ENCODE measurements at places on chromosomes 3 and 15.

GRCh38 chr15:65346856-65347598 is 30.8 kb downstream of the IGDCC3 start:
- DNase-seq, result no peak

GRCh38 chr3:162171970-162172369 is 675.4 kb downstream of the OTOL1 start:
- DNase-seq, result no peak

- DNase-seq, result no peak
Observed at GRCh38 chr3:137165117-137165806, 207.5 kb downstream of the IL20RB start.

DNA sequence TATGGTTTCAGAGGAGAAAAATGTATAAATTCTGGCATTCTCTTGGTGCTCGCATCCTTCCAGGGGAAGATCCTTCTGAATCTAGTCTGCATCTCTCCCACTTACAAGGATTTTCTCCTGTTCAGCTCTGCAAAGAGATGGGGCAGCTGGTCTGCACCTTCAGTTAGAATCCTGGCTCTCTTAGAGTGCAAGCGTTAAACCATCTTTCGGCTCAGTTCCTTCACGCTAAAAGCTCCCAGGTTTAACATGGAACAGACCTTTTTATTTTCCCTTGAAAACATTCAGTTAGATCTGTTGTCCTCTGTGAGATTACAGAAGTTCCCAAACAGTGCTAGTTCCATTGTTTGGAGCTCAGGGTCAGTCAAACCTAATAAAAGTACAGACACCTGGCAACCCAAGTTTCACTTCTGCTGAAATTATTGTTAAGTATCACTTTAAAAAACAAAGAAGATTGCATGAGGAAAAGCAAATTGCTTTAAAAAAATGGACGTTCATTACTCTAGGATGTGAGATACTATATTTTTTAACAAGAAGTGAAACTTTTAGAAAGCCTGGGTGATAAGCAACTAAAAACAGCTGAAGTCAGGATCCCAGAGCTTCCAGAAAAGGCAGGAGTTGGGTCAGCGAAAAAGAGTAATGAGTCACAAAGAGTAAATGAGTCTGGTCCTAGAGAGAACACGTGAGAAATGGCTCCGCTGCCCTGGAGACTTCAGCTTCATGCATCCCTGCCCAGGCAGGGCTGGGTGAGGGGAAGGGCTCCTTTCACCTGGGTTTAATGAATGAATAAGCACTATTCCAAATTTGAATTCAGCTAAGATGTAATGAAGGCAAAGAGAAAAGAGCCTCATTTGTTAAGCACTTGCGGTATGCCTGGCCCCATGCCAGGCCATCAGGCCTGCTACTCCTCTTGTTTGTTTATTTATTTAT is 63.3 kb downstream of the ABTB1 start:
- peak; percentile 40 for DNase-seq

DNA sequence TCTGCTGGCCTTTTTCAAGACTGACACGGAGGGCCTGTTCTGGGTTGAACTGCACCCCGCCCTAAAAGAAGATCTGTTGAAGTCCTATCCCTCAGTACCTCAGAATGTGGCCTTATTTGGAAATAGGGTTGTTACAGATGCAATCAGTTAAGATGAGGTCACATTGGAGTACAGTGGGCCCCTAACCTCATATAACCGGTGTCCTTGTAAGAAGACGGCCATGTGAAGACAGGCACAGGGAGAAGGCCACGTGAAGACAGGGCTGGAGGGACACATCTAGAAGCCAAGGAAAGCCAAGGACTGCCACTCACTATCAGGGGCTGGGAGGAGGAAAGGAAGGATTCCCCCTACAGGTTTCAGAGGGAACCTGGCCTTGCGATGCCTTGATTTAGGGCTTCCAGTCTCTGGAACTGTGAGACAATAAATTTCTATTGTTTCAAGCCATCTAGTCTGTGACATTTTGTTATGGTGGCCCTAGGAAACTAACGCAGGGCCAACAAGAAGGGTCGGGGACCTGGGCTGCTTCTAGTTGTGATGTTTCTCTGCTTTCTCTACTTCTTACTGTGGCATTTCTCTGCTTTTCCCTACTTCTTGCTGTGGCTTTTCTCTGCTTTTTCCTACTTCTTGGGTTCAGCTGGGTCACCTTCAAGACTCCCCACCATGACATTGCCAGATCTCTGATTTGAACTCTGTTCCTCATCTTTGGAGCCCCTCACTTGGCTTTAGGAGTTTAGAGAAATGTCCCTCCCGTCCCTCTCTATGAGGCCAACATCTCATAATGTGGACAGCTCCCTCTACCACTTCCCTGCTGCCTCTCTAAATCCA is 4.8 kb upstream of the CCDC174 start:
- no peak for DNase-seq

DNA sequence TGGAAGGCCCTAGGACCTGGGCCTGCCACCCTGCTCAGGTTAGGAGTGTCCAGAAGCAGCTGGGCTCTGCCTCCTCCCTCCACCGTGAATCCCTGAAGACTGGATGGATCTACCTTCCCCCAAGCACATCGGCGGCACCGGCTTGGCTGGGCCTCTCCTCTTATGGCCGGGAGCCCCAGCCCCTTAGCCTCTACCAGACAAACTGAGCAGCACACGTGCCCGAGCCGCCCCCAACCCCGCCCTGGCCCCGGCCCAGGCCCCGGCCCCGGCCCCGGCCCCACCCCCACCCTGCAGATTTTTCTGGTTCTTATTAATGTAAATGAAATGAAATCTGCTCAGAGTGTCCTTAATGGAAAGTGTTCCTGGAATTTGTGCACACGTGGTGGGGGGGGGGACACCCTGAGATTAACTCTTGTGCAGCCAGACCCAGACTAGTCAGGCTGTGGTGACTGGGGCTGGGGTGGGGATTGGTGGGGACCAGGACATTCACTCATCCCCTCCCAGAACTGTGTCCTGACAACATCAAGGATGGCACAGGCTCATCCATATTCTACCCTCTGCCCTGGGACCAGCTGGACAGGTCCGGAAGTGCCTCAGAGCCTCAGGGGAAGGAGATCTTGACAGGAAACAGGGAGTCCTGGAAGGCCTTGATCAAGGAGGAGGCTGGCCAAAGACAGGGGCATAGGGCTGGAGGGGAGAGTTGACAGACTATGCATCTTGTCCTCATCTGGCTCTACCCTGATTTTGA is 30.9 kb upstream of the SEMA3F start:
- DNase-seq, result no peak

GRCh38 chr3:195580744-195581443 is 2.8 kb downstream of the APOD start:
- no peak for DNase-seq

DNA sequence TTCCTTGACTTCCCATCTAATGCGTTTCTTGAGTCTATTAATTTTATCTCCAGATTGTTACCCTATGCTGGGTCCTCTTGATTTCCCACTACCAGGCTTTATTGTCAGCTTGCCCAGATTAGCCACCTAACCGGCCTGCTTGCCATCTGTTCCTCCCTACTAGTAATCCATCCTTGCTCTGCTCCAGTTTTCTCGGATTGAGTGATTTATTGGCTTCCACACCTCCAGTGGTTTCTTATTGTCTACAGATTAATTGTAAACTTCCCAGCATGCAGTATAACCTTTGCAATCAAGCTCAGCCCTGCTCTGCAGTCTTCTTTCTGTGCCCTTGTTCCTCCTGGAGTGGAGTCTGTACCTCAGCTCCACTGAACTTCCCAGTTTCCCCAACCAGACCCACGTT is 63.4 kb downstream of the ARHGEF26 start:
- DNase-seq, result no peak

DNA sequence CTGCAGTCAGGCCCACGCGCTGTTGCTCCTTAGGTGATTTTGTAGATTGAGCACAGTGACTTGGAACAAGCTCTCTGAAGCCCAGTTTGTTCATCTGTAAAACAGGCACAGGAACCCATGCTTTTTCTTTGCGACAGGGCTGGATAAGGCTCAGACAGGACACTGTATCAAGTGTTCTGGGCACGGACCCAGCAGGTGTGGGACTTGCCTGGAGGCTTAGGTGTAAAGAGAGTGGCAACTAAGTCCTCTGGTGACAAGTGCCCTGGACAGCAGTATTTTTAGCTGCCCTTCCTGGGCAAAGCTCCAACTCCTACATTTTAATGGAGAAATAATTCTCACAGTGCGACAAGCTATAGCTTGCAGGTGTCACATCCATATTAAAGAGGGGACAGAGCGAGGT is 32.2 kb downstream of the CD276 start:
- no peak for DNase-seq

GRCh38 chr3:179288845-179289244 is 34.0 kb upstream of the ZNF639 start:
- DNase-seq, result no peak

DNA sequence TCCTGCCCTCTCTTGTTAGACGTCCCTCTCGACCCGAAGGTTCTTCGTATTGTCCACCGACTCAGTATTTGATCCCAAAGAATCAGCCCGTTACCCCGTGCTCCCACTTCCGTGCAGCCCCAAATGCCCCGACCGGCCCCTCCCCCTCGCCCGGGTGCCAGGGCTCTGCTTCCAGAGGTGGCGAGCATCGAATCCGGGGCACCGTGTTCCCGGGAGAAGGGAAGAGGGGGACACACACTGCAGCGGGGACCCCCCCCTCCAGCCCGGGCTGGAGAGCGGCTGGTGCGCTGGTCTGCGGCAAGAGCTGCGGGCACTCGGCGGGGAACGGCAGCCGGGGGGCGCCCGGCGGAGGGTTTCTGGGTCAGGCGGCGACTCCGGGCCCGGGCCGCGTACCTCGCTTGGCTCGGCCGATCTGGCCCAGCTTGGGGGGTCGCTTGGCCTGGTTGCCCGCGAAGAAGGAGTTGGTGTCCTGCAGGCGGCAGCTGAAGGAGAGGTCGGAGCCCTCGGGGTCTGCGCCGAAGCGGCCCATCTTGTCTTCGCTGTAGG is 556 bp downstream of the CAMK2N2 start:
- DNase-seq, result no peak

GRCh38 chr3:174775603-174776002 is 83.5 kb upstream of the NAALADL2 start:
- DNase-seq, result no peak

- DNase-seq, result no peak
Observed at GRCh38 chr3:188151438-188151837, 2.5 kb upstream of the LPP start.

- no peak for DNase-seq
Observed at GRCh38 chr3:42262525-42262924, 3.5 kb downstream of the CCK start.

DNA sequence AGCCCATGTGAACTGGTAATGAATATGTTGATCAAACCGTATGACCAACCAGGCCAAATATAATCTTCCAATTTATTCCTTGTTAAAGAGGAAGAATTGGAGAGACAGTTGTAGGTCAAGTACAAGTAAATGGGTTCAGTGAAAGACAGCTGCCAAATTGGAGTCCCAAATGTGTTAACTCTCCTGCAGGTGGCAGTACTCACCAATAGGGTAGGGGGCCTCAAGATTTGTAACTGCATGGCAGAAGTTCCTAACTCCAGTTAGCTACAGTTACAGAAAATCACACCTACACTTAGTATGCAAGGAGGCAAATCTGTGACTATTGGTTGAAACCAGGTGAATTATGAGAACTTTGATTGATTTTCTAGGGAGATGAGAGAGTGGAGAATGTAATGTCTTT is 278.0 kb downstream of the ZBBX start:
- DNase-seq, result no peak

- no peak for DNase-seq
Observed at GRCh38 chr15:87619161-87619960, 637.2 kb downstream of the NTRK3 start.

- DNase-seq, result no peak
Observed at GRCh38 chr15:36878684-36879262, 221.6 kb downstream of the MEIS2 start.

- DNase-seq, result peak; percentile 25
Observed at GRCh38 chr15:58517682-58518525, 86.1 kb downstream of the LIPC start.

DNA sequence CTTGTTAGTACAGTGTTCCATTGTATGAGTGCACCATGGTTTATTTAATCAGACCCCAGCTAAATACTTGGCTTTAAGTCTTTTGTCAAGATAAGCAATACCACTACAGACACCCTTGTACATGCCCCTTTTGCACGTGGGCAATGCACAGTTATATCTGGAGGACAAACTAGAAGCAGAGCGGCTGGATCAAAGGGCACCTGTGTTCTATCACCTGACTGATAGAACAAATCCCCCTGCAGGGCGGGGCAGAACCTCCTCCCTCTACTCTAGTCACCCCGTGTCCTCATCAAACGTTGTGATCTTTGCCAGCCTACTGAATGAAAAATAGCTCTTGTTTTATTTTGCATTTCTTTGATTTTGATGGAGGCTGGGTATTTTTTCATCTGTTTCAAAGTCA is 314.9 kb downstream of the TLE3 start:
- no peak for DNase-seq

DNA sequence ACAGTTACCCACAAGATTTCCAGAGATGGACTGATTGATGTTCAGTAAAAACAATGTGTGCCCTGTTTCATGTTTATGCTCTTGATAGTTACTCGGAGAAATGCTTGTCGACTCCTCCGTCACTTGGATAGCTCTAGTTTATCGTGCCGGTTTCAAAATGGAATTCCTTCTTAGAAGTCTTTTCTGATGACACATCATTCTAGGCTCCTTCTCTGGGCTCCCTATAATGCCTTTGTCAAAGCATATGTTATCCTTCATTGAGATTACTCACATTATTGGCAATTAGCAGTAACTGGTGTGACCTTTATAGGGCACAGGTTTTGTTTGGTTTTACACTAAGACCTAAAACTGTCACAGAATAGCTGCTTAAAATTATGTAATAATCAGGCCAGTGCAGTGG is 201.8 kb downstream of the CNTN6 start:
- DNase-seq, result no peak

DNA sequence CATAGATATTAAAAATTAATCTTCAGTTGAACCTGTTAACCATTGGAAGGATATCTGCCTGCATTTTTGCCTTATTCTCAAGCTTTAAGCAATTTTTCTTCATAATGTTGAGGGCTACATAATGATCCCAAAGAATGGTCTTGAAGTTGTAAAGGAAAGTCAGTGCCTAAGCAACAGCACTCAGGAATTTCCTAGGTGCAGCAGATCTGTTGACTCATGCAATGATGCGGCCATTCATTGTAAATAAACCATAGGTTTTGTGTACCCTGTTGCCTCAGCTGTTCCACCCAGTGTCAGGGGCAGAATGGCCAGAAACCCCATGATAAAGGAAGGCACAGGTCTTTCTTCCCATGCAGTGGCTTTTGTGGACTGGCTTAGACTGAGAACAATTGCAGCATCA is 78.4 kb upstream of the TRIM42 start:
- no peak for DNase-seq

DNA sequence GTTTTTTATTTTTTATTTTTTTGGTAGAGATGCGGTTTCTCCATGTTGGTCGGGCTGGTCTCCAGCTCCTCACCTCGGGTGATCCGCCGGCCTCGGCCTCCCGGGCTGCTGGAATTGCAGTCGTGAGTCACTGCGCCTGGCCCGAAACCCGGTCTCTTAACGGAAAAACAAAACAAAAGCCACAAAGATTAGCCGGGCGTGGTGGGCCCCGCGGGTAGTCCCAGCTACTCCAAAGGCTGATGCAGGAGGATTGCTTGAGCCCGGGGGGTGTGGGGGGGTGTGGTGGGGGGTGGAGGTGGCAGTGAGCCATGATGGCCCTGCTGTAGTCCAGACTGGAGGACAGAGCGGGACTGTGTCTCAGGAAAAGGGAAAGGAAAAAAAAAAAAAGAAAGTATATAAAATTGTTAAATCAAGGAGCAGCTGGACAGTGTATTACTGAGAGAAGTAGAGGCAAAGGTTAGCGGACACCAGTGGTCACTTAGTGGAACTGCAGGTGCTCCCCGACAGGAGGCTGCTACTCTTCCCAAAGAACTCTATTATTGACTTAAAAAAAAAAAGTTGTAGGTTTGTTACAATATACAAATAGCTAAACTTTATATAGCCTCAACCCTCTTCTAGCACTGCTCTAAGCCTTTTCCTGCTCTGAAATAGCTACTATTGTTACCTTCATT is 30.3 kb upstream of the TUBGCP5 start:
- DNase-seq, result no peak

All from GM18507 (cell line).